Activated CD8-positive, alpha-beta memory T cell treated with anti-CD3 and anti-CD28 coated beads for 1 hour (primary cell): ENCODE measurements at places on chromosomes 7 and 10.

- no peak for DNase-seq
Measured at GRCh38 chr10:71289421-71290130, 29.5 kb upstream of the SLC29A3 start.

GRCh38 chr10:71082960-71083715 lies 129.2 kb upstream of the UNC5B start:
- no peak for DNase-seq

DNA sequence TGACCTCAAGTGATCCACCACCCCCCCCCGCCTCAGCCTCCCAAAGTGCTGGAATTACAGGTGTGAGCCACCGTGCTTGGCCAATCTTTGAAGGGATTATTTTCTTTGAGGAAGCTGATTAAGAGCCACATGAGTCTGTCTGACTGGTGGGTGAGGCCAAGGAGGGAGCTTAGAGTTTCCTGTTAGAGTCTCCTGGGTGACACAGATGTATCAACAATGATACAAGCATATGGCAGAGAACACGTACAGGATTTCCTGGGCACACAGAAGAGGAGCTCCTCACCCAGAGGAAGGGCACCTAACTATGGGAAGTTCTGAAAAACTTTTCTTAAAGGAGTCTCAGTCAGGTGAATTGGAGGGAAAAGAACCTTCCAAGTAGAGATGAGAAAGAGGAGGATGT lies 69.4 kb downstream of the GOLGA7B start:
- no peak for DNase-seq

- DNase-seq: no peak
Measured at GRCh38 chr10:71294856-71295255, 24.2 kb upstream of the SLC29A3 start.

GRCh38 chr10:117322260-117322659 lies 53.0 kb downstream of the PDZD8 start:
- DNase-seq: no peak

DNA sequence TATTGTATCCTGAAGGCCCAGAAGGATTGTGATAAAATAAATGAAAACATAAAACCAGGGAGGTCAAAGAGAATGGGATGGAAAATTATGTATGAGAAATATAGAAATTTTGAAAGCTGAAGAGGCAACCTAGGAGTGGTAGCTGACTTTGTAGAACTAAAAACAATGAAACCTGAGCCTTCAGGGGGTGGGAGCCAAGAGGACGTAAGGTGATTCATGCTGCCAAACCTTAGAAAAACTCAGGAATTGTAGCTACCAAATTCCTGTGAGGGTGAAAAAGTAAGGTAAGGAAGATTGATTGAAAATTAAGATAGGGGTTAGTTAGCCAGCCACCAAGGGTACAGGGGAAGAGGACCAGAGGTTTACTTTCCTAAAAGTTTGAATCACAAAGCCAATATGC lies 213.2 kb downstream of the KCND2 start:
- DNase-seq: no peak

GRCh38 chr10:24706479-24707118 lies 17.1 kb downstream of the ARHGAP21 start:
- DNase-seq: no peak

DNA sequence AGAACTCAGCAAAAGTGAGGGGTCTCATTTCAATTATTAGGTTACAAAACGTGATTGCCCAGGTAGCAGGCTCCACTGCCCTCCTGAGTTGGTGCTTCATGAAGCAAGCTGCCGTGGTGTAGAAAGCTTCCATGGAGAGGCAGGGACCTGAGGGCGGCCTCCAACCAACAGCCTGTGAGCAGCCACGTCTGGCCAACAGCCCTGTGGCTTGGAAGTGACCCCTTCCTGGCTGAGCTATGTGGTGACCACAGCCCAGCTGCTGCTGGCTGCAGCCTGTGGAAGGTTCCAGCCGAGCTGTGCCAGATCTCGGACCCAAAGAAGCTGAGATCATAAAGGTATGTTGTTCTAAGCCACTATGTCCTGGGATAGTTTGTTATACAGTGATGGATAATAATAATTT lies 122.5 kb upstream of the KLF6 start:
- no peak for DNase-seq

- no peak for DNase-seq
Measured at GRCh38 chr7:142954680-142955268, 7.4 kb downstream of the KEL start.

GRCh38 chr10:91713461-91714072 lies 80.7 kb upstream of the PPP1R3C start:
- no peak for DNase-seq

- no peak for DNase-seq
Measured at GRCh38 chr10:129545261-129545660, 78.2 kb downstream of the MGMT start.

DNA sequence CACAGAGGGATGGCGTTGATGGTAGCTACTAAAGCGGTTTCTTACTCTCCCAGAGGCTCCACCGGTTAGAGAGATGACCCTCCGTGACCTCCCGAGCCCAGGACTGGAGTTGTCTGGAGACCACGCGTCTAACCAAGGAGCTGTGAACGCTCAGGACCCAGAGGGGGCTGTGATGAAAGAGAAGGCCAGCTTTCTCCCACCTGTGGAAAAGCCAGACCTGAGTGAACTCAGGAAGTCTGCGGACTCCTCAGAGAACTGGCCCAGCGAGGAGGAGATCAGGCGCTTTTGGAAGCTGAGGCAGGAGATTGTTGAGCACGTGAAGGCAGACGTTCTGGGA lies 15.9 kb downstream of the LRRC27 start:
- no peak for DNase-seq
